Suprapubic skin (tissue), 4 donors: ENCODE measurements at places on chromosomes 7 and 10.

DNA sequence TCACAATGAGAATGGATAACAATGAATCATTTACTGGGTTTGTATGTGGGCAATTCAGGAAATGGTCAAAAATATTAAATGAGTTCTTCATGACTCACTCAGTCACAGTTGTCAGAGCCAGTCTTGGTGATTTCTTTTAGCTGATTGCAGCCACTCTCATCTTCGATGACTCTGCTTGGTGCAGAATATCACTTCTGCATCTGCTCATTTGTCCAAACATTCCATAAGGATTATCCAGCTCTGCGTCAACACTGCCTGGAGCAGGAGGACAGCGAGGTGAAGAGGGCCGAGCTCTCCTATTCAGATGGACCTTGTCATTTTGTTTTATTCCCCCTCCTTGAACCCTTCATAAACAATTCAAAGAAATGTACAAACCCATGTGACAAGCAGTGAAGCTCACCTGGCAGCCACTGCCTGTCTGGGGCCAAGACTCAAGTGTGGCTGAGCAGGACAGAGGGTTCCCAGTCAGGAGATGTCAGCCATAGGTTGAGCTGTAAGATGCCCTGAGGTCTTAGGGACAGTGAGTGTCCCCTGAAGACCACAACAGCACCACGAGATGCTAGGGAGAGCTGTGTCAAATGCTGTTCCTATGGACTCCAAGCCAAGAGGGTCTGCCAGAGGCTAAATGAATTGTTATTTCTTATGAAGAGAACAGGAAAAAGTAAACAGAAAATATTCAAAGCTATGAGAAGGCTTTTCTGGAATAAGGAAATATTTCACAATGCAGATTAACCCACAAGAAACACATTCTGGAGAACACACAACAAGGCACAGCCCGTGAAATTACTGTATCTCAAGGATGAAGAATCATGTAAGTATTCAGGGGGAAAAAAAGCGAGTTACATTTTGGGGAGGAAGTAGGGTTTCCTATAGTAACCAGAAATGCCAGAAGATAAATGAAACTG is 33.1 kb upstream of the EGFR start:
- no peak for DNase-seq

GRCh38 chr7:54847921-54848320 is 88.9 kb upstream of the SEC61G start:
- DNase-seq: no peak

- no peak for DNase-seq
Measured at GRCh38 chr10:91652364-91652763, 19.5 kb upstream of the PPP1R3C start.

GRCh38 chr10:127939786-127940330 is 33.0 kb downstream of the PTPRE start:
- DNase-seq: no peak

- DNase-seq: no peak
Measured at GRCh38 chr7:93016681-93017381, 100.9 kb downstream of the SAMD9 start.

DNA sequence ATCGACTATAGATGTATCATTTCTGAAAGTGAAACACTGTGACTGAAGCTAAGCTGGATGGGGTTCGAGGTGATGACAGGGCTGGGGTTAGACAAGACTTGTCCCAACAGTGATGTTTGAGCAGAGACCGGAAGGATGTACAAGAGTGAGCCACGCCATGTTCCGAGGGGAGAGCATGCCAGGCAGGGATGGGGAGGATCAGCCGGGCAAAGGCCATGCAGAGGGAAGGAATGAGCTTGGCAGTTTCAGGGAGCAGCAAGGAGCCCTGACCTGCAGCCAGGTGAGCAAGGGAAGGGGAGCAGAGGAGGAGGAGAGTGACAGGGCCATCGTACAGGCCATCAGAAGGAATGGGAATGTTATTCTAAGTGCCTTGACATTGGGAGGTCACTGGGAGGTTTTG is 114.9 kb upstream of the GPR26 start:
- DNase-seq: no peak

DNA sequence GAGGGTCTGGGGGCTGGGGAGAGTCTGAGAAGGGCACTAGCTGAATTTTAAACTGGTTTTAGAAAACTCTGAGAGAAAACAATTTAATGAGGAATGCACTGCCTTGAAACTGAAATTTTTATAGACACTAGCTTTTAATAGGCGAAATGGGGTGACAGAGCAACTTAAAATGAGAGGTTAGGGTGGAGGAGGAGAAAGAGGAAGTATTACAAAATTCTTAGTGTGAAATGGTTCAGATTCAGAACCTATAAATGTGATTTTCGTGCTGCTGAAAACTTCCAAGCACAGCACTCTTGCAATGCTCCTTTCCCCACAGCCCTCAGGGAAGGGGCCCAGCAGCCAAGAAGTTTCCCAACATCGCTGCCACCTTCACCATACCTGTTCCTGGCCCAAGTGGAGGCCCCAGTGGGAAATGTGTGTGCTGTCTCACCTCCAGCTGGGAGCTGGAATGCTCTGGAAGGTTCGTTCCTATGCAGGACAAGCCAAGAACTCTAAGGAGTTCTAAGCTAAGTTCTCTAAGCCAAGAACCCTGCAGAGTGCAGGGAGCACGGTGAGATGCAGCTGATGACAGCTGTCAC is 60.0 kb downstream of the ATXN7L1 start:
- DNase-seq: no peak

DNA sequence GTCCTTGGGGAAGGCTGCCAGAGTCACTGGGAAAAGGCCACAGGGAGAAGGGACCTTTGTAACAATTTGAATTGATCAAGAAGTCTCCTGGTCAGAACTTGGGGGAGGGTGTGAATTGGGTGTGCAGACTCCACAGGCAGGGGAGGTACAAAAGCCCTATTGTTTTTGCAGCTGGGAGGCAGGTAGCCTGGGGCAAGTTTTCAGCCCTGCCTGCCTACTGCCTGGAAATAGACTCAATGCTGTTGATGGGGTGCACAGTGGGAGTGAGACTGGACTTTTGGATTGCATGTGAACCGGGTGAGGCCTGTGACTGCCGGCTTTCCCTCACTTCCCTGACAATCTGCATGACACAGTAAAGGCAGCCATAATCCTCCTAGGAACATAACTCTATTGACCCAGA is 947.0 kb downstream of the REEP3 start:
- no peak for DNase-seq

DNA sequence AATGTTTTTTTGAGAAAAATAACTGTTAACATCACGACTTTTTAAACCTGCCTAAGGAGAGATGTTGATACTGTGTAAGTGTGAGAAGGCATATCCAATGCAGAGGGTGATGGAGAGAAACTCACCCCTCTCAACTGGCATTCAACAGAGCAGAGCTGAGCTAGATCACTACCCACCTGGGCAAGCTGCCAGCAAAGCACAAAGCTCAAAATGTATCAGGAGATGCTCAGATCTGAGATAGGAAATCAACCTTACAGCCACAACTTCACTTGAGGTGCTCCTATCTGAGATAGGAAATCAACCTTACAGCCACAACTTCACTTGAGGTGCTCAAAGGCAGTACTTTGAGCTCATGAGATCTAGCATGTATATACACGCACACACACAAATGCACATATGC is 151.5 kb upstream of the PDE1C start:
- no peak for DNase-seq

- no peak for DNase-seq
Measured at GRCh38 chr10:131013281-131013912, 298.1 kb downstream of the TCERG1L start.

DNA sequence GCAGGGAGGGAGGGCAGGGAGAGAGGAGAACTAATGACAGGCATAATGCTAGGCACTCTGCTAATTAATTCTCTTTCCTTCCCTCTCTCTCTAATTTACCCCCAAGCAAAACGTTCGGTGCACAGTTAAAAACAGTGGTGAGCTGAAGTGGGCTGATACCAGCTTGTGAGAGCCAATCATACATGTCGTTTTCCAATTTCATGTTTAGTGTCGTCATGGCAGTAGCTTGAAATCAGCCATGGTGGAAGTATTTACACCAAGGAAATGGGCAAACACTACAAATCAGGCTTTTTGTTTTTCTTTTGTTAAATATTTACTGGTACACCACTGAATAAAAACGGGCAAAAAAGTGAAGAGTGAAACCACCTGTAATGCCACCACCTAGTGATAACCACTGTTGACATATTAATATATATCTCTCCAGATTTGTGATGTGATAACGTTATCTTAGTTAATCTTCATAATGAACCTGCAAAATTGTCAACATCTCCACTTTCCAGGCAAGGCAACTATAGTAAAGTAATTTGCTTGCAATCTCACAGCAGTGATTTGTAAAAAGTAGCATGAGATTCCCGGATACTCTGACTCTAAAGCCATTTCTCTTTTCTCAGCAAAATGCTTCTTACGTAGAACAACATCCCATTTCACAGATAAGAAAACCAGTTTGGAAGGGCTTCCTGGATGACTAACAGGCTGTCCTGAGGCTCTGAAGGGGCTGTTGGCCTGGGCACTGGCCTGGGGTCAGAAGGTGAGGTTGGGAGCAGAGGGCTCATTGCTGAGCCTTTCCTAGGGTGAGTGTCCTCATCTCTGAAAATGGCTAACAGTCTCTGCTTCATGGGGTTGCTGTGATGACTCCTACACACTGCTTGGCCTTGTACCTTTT is 83.7 kb downstream of the ATXN7L1 start:
- no peak for DNase-seq

DNA sequence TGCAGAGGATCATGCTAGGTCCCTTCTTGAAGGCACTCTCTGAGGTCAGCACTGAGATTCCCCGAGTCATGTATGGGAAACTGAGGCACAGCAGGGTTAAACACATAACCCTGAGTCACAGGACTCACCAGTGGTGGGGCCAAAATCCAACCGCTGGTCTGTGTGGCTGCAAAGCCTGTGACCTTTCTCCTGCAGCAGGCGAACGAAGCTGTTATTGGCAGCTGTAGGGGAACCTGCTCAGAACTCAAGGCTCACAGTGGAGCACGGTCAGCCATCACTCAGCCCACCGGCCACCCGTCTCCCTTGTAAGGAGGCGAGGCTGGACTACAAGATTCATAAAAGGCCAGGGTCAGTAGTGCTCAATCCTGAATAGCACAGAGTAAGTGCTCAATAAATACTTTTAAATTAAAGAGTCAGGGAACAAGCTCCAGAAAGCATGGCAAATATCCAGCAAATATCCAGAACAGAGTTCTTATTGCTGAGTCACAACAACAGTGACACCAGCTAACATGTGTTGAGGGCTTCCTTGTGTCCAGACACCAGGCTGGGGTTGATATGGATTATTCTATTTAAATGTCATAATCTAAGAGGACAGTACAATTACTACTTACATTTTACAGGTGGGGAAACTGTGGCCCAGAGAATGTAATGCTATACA is 34.9 kb downstream of the CHST15 start:
- DNase-seq: no peak

DNA sequence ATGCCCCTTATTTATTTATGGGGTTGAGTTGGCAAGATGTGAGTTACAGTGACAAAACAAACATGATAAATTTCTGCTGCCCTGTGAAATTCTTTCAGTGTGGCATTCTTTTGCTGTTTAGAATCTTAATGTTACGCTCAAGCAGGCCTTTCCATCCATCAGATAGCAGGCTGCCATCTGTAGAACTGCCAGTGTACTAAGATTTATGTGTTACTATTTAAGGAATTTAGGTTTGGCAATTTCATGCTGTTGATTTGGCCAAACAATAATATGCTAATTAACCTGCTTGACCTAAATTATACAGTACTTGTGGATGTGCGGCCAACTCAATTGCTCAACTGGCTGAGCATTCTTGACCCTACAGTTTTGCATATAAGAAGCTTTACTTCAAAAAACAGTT is 477.7 kb upstream of the TPK1 start:
- no peak for DNase-seq

DNA sequence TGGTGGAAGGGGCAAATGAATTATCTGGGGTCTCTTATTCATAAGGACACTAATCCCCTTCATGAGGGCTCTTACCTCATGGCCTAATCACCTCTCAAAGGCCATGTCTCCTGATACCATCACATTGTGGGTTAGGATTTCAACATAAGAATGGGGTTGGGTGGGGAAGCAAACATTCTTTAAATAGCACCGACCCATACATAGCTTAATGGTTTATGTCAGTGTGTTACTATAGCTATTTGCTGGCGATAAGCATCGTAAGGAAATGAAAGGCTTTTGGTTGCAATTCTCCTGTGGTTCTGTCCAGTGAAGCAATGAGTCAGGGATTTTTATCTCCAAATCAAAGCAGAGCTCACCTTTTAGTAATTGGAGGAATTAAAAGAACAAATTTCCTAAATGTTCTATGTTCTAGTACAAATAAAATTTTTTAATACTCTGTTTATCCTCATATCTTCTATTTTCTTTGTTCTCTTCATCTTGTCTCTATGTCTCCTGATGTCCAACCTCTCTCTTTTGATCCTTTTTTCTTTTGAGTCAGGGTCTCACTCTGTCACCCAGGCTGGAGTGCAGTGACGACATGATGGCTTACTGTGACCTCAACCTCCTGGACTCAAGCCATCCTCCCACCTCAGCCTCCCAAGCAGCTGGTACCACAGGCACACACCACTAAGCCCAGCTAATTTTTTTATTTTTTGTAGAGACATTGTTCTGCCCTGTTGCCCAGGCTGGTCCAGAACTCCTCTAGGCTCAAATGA is 57.0 kb upstream of the GLCCI1 start:
- no peak for DNase-seq

GRCh38 chr10:32232378-32232777 is 114.6 kb downstream of the EPC1 start:
- DNase-seq: no peak

DNA sequence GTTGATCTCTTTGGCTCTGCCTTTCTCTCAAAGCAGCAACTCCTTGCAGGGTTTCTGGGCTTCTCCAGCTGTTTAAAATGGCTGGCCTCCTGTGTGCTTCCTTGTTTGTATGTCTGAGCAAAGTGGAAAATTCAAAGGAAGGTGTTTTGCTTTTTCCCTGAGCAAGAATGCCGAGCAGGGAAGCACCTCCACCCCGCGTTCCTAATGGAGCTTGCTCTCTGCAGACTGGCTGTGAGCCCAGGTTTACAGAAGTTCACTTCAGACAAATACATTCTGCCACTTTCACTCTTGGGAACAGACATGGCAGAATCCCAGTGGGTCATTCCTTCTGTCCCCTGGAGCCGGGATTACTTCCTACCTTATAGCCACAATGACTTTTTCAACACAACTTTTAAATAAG is 181.8 kb upstream of the AGK start:
- no peak for DNase-seq

DNA sequence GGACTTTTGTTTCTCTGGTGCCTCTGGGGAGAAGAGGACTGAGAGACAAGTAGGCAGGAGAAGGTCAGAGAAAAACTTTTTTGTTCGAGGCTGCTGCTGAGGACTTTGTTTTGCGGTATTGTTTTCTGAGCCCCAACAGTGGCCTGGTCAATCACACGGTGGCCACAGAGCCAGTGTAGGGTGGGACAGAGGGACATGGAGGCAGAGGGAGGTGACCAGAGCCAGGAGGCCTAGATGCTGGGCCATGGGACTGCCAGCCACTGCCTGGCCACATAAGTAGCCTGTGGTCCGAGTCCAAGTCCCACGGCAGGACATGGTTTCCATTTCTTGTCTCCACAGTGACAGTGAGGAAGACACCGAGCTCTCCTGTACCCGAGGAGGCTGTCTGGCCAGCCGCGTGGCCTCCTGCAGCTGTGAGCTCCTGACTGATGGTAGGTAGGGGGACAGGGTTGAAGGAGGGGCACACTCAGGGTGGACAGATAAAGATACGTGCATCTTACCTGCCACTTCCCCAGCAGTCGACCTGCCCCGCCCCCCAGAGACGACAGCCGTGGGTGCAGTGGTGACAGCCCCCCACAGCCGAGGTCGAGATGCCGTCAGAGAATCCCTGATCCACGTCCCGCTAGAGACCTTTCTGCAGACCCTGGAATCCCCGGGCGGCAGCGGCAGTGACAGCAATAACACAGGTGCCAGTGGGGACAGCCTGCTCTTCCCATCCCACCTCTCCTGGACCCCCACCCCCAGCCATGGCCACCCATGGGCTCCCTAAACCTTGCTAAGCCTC is 27.5 kb downstream of the SH2B2 start:
- no peak for DNase-seq

- DNase-seq: no peak
Measured at GRCh38 chr7:79037001-79037400, 416.5 kb downstream of the MAGI2 start.
